NCI-H1436 treated with DMSO at 0.1 percent for 48 hours (cell line): ENCODE measurements at places on chromosomes 4 and X.
A peak's percentile ranks its signal among the peaks of the same experiment; 100 is the strongest.

DNA sequence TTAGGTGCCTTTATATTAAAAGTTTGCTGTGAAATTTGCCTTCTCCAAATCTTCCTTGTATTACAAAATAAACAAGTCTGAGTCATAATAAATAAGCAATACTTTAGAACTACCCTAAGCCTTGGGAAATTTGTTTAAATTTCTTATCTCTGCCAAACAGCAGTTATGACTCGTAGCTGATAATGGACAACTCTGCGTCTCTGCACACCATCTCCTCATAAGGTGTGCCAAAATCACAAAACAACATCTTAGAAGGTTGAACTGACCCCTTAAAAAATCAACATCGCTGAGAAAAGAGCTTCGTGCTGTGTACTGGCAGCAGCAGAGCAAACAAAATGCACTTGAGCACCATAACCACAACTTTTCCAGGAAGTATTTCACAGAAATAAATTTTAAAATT, 22.0 kb downstream of the OR13H1 start:
- DNase-seq = no peak

DNA sequence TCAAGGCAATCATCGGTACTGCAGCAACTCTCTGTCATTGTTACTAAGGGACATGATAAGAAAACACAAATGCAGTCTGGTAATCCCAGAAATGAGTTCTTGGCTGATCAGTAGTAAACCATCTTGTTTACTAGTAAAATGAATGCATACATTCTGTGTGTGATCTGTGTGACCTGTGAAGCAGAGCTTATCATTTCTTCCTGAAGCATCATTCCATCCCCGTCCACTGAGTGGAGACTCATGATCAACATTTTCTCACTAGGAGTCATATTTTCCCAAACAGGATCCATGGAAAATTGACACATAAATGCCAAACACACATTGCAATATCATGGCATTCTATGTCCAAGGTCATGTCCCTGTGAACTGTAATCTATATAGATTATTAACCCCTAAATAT, 226.1 kb downstream of the ANKRD50 start:
- no peak for DNase-seq

DNA sequence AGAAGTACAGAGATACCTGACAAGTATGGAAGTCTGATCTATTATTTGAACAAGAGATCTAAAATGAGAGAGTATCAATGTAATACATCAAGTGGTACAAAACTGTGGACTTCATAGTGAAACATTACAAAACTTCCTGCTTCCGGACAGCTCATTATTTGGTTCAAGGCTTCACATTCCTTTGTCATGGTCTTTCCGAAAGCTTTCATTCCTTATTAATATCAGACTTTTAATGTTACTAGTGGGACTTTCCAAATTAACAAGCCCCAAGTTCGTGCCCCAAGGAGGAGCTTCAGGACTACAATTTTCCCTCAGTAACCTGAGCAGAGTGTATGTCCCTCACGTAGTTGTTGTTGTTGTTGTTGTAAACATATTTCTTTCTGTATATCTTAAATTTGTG, 1.2 kb downstream of the CHIC2 start:
- no peak for DNase-seq

DNA sequence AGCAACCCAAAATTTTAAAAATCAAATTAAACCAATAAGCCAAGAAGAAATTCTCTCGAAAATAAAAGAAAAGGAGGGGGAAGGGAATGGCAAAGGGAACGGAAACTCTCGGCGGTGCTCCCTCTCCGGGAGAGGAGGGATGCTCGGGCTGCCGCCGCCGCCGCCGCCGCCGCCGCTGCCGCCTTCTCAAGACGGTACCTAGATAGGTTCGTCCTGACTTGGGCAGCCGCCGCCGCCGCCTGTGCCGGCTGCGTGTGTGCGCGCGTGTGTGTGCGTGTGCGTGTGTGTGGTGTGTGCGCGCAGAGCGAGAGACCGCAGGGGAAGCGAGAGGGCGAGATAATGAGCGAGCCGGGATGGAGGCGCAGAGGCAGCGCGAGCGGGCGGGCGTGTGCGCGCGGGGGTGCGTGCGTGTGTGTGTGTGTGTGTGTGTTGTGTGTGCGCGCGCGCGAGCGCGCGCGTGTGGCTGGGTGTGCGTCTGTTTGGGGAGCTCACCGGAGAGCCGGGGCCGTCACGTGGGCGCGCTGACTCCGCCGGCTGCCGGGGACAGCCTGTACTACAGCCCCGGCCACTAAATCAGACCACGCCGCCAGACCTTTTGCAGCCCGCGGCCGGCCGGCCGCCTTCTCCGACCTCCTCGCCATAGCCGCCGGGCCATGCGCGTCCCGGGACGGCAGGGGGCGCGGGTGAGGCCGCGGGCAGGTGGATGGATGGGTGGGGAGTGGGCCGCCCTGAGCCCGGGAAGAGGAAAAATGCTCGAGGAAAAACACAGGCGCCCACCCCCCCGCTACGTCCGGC, 111.6 kb downstream of the DHX15 start:
- DNase-seq = peak; percentile 47

DNA sequence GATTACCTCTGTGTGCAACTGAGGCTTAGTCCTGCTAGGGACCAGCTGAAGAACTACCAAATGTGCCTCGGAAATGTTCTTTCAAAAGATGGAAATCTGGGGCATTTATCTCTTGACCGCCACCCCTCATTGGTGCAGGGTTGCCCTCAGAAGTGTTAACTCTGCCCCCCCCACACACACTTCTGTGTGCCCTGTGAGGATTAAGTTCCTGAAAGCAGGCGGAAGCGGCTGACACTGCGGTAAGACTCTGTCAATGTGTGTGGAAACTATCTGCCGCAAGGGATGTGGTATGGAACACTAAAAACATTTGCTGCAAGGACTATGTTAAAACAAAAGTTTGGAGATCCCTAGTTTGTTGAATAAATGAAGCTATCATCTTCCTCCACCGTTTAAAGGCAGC, 106.9 kb upstream of the NDP start:
- no peak for DNase-seq

DNA sequence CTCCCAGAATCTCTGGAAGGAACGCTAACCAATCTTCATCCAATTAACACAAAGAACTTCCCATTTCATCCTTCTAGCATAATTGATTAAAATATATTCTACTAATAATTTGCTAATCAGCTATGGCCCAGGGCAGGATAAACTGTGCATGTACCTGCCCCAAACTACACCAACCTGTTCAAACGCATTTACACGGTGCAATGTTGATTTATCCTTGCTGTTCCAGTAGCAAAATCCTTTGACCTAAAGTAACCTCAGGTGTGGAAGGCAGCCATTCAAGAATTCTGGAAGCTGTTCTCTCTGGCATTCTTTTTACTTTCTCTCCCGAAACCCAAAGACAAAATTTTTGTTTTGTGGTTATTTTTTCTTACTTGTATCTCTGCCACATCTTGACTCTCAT, 309.4 kb downstream of the ZNF674 start:
- DNase-seq = no peak

DNA sequence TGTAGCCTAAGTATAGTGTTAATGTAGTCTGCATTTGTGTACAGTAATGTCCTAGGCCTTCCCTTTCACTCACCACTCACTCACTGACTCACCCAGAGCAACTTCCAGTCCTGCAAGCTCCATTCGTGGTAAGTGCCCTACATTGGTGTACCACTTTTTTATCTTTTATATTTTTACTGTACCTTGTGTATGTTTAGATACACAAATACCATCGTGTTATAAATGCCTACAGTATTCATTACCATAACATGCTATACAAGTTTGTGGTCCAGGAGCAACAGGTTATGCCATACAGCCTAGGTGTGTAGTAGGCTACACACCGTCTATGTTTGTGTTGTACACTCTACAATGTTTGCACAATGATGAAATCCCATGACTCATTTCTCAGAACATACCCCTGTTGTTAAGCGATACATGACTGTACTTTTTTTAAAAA, 15.4 kb downstream of the TSPAN5 start:
- no peak for DNase-seq

DNA sequence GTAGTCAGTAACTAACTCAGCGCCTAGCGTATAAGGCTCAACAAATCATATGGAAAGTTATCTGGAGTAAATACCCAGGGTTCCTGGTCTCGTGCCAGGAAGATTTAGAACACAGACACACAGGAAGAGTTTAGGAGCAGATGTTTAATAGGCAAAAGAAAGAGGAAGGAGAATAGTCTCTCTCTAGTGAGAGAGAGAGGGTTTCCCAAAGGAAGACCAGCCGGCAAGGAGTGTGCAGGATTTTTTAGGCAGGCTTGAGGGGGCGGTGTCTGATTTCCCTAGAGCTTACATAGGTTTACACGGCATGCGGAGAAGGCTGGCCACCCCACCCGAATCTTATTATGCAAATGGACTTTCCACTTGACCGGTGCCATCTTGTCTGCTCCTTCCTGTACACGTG, 284.0 kb upstream of the FRG1 start:
- no peak for DNase-seq

DNA sequence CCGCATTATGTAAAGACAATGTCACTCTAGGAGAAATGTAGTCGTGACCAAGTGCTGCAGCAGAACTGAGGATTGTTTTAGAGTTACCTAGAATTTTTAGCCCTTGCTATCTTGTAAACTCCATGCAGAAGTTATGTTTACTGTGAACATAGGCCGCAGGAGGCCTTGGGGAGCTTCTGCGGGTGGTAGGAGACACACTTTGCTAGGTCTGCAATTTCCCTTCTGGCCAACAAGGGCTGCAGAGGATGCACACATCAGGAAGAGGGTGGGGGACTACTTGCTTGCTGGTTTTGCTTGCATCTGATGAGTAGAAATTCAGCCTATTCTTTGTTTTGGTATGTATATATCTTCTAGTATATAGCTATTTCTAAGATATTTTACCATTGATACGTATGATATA, 23.1 kb downstream of the BANK1 start:
- no peak for DNase-seq

DNA sequence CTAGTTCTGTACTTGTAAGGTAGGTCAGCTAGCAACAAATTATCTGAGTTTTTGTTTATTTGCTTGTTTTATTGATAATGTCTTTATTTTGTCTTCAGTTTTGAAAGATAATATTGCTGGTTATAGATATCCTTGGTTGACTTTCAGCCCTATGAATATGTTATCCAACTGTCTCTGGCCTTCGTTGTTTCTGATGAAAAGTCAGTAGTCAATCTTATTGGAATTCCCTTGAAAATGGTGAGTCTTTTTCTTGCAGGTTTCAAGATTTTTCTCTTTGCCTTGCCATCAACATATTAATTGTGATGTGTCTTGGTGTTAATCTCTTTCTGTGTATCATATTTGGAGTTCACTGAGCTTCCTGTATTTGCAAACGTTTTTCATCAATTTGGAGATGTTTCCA, 113.1 kb upstream of the NEIL3 start:
- no peak for DNase-seq

GRCh38 chrX:68870357-68870756, 41.5 kb downstream of the EFNB1 start:
- no peak for DNase-seq

GRCh38 chr4:125725957-125726525, 411.3 kb downstream of the FAT4 start:
- DNase-seq = no peak

- DNase-seq = no peak
Measured at GRCh38 chrX:71053217-71053621, 14.9 kb downstream of the SNX12 start.

DNA sequence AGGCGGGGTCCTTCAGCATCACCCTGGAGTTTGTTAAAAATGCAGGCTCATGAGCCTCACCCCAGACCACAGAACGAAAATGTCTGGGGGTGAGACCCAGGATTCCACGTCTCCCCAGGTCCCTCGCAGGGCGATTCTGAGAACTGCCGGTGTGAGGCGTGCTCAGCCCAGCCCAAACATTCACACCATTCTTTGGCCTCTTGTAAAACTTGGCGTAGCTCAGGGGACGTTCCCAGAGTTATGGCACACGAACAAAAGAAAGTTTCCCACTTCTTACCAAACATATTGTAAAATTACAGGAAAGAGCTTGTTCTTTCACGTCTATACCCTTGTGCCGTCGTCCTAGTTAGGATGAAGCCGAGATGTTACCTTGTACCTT, 12.9 kb downstream of the CD99 start:
- no peak for DNase-seq

DNA sequence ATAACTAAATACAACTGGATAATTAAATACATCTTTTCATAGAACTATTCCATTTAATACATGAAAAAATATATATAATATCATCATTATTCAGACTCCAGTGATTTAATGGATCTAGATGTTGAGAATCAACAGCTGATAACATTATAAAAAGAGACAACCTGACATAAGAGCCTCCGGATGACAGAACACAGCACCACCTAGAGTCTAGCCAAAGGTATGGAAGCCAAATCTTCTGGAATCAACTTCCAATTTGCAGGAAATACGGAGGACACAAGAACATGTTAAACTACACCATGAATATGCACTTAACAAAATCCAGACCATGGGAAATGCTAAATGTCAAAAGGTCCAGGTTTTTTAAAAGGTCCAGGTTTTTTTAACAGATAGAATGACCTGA, 55.0 kb downstream of the LRBA start:
- DNase-seq = no peak

DNA sequence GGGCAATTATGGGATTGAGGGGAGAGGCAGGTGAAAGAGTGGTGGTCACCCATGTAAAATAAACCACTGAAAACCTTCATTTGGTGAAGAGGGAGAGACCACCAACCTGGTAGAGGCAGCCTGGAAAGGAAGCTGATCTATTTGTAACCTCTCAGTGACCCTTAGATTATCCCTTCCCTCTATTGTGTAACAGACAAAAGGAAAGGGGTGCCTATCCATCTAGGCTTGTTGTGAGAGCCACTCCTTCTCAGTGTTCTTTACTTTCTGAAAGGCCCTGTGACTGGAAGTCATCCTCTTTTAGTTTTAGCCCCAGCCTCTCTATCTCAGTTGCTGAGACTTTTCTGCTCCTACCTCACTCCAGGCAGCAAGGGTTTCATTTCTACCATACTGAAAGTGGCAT, 142.4 kb downstream of the TMEM164 start:
- no peak for DNase-seq

- no peak for DNase-seq
Measured at GRCh38 chr4:143626134-143626911, 74.2 kb downstream of the FREM3 start.

DNA sequence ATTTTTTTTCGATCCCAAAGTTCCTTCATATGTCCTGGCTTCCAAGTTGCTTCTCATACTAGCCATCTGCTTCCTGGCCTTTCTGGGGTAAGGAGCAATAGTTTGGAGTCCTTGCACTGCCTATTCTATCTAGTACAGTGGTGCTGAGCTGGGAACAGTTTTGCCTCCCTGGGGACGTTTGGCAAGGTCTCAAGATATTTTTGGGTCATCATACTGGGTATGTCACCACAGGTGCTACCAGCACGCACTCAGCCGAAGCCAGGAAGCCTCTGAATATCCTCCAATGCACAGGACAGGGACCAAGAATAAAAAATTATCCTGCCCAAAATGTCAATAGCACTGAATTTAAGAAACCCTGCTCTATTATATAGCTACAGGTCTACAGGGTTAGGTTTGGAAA, 35.4 kb upstream of the TMSB15B start:
- no peak for DNase-seq

DNA sequence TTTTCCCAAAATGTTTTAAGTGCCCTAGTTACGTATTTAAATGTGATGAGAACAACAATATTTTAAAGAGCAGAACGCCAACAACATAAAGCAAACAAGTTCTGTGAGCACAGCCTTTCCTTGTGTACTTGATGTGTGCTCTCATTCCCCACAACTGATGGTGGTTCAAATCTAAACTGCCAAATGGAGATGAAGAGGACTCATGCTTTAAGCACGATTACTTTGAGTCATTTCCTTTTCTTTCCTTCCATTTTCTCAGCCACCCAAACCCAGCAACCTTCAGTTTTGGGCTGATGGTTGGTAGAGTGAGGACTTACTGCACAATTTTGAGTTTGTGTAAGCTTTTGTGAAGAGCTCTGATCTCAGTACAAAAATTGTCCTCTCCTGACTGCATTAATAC, 1.7 kb downstream of the NSD2 start:
- no peak for DNase-seq

- no peak for DNase-seq
Measured at GRCh38 chr4:159297091-159297490, 194.2 kb downstream of the RAPGEF2 start.
